ENCODE measurements at places on chromosomes 3 and 15.
A peak's percentile ranks its signal among the peaks of the same experiment; 100 is the strongest.

- no peak for DNase-seq
Observed at GRCh38 chr3:105555206-105555605, 188.5 kb downstream of the ALCAM start.

DNA sequence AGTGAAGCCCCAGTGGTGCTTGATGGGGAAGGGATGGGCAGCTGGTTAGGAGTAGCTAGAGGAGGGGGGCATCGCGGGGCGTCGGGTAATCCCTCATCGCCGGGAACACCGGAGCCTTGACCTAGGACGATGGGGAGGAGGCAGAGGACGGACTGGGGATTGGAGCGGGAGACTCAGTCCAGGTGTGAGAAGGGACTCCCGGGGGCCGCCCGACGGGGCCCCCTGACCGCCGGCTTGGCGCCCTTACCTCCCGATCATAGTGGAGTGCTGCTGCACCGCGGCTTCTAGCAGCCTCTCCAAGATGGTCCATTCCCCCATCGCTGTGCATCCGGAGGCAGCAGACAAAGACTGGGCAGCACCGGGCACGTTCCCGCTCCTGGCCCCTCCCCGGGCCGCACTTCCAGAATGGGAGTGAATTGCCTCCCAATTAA lies 612 bp downstream of the GJD2 start:
- no peak for DNase-seq

GRCh38 chr15:90471126-90471525 lies 58.6 kb upstream of the CRTC3 start:
- DNase-seq = no peak

DNA sequence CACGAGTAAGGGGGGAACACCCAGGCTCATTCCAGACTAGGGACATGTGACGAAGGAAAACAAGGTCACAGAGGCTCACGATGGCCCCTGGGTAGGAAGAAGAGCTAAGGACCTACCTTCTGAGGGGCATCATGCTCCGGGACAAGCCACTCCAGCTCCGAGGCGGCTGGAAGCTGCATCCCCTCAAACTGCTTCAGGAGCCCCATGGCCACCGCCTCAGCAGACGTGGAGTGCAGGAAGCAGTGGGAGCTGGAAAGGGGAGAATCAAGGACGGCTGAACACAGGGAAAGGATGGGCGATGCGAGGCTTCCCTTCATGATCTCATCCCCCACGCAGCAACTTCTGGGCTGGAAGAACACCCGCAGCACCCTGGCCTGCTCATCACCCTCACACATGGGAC lies 53.5 kb downstream of the RUBCN start:
- no peak for DNase-seq

DNA sequence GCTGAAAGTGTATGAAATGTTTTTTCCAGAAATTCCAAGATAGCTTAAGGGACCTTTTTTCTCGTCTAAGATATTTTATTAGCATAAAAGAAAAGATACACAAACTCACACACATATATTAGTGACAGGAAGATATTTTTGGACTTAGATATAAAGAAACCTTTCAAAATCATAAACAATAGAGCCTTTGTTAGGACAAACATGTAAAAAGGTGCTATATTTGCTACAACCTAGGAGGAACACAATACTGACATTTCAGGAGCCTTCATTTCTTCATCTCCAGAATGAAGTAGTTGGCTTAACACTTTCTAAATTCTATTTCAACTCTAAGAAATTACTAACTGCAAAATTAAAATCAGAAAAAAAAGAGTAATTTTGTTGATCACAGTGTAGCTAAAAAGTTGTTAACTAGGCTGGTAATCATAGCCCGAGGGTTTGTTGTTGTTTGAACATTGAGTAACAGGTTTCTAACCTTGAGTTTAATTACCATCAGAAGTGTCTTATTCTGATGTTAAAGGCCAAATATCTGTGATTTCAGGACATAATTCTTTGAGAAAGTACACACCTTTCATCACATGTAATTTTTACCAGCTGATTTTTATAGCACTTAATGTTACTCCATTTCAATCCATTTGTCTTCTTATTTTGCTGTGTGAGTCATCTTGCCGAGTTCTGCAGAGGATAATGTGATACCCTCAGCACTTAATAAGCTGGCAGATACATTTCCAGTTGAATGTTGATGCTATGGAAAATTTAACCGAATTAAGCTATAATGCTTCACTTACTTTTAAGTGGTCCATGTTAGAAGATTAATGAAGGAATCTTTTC lies 97.3 kb downstream of the MBNL1 start:
- DNase-seq = no peak

- DNase-seq = no peak
Observed at GRCh38 chr15:92896561-92896960, 3.6 kb upstream of the CHD2 start.

- no peak for DNase-seq
Observed at GRCh38 chr3:179801263-179801662, 148.4 kb downstream of the USP13 start.

DNA sequence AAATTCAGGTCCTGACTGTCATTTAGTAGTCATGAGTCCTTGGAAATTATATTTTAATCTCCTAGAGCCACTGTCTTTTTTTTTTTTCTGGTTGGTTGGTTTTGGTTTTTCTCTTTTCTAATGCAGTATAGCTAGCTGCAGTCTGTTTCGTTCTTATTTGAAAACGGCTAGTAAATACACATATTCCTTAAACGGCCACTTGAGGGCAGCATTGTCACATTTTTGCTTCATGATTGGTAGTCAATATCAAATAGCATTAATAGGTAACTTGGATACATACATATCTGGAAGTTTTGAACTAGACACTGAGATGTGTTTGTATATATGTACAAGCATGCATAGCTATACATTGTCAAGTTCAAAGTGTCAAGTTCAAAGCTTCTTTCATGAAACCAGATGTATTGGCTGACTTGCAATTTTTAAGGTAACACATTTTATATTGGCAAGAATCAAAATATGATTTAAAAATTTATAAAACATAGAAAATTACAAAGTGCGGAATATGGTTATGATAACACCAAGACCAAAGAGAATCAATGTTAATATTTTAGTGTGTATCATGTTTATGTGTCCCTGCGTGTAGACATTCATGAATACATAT lies 22.5 kb downstream of the GABRA5 start:
- DNase-seq = peak; percentile 88

- no peak for DNase-seq
Observed at GRCh38 chr3:58366699-58367098, 34.0 kb downstream of the PXK start.

GRCh38 chr15:58438956-58439355 lies 7.2 kb downstream of the LIPC start:
- peak; percentile 49 for DNase-seq

GRCh38 chr3:67642734-67643133 lies 11.7 kb downstream of the SUCLG2 start:
- DNase-seq = no peak

GRCh38 chr3:168612671-168613070 lies 516.9 kb upstream of the GOLIM4 start:
- no peak for DNase-seq

- DNase-seq = peak; percentile 93
Observed at GRCh38 chr3:51974963-51975851, at the start of gene ABHD14A. Gene ABHD14A, plus strand, starts transcription at chr3:51975064. Its CDS starts 72 bp downstream, at chr3:51975136.

GRCh38 chr15:75349851-75350588 lies 3.2 kb downstream of the NEIL1 start:
- DNase-seq = peak; percentile 69

DNA sequence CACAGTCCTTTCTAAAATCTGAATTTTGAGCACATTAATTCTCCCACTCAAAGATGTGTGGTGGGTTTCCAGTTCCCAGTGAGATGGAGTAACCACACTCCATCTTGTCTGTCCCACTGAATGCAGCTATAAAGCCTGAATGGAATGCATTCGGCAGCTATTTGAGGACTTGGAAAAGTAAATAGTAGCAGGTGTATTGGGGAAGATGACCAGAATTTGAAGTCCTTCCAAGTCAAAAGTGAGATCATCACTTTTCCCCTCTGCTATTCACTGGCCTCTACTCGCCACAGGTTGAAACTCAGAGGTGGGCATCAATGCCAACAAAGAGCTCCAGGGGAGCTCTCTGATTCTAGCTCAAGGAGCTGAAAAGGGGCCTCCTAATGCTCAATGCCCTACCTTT lies 8.1 kb upstream of the GNB5 start:
- no peak for DNase-seq
